ENCODE measurements at places on chromosomes 1 and 21. TPM values are rescaled to one million over a fixed set of nuclear protein-coding genes. Genes with fewer than 3 reads are reported as not detected.

The PTPN22 gene
- total RNA-seq, result not detected

The CTSS gene
- total RNA-seq, result 0.11 TPM

The FNDC10 gene
- total RNA-seq, result 10.4 TPM

The HPDL gene
- 10.1 TPM for total RNA-seq

The MAN1C1 gene
- 5.1 TPM for total RNA-seq

The DMBX1 gene
- 16.6 TPM for total RNA-seq

The PGLYRP4 gene
- not detected for total RNA-seq

The ZNF593OS gene
- not detected for total RNA-seq

The YIPF1 gene
- 32.8 TPM for total RNA-seq

The LMX1A gene
- 3.8 TPM for total RNA-seq

The PLPPR5 gene
- total RNA-seq, result 0.29 TPM

The HSD3B2 gene
- total RNA-seq, result not detected

The SELENBP1 gene
- total RNA-seq, result 29.6 TPM

The NID1 gene
- 17.6 TPM for total RNA-seq

The RGS1 gene
- not detected for total RNA-seq

The SKI gene
- 73.5 TPM for total RNA-seq

The CA14 gene
- total RNA-seq, result 53.3 TPM

The SLC25A34 gene
- 2.5 TPM for total RNA-seq

The LHX8 gene
- total RNA-seq, result not detected

The CXADR gene
- 86.7 TPM for total RNA-seq

The IRF6 gene
- total RNA-seq, result 13.8 TPM

The ALG14 gene
- 7.4 TPM for total RNA-seq

The TNNI3K gene
- total RNA-seq, result not detected

The GCSAML gene
- not detected for total RNA-seq

The PM20D1 gene
- not detected for total RNA-seq

The THEM5 gene
- total RNA-seq, result not detected

The CACNA1S gene
- not detected for total RNA-seq

The PLA2G2C gene
- not detected for total RNA-seq

The CFHR5 gene
- total RNA-seq, result not detected

The NR1I3 gene
- not detected for total RNA-seq

The SLC45A1 gene
- total RNA-seq, result 0.29 TPM

The MRTO4 gene
- 47.5 TPM for total RNA-seq

The ADSS2 gene
- total RNA-seq, result 50.2 TPM

The ADAM30 gene
- not detected for total RNA-seq

The NCSTN gene
- total RNA-seq, result 114 TPM

The GUCA2A gene
- total RNA-seq, result 1.9 TPM

The TIE1 gene
- total RNA-seq, result 0.95 TPM
